ENCODE measurements at places on chromosomes 12 and 14.

DNA sequence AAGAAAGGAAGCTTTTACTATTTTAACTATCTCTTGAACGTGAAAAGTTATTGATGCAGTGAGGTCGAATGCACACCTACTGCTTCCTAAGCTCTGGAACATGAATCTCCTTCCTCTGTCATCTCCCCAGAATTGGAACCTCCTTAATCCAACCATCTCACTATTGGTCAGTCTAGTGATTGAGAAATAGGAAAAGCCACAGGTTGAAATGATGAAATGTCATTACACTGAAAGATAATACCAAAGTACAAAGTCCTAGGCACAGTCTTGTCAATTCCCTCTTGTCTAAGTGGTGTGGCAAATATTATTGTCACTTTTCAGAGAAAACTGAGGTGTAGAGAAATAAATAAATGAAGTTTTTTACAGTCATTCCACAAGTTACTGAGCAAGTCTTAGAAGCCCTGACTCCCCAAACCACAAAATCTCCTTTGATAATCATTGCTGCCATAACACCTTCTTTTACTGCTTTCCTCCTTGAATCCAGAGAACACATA lies 19.5 kb upstream of the HIGD1C start:
- no peak for DNase-seq

DNA sequence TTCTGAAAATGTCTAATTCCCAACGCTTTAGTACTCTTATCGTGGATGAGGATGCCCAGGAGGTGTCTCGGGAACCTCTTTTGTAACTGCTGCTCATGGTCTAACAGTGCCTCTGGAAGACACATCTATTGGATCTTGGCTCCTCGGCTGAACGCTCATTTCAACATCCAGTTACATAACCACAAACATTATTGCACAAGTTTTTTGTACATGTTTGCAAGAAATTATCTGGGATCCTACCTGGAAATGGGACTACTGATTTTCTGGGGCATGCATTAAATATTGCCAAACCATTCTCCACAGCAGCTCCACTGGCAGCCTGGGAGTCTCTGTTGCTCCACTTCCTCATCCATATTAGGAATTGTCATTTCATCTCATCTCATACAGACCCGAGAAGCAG lies 117.5 kb upstream of the EVL start:
- no peak for DNase-seq

DNA sequence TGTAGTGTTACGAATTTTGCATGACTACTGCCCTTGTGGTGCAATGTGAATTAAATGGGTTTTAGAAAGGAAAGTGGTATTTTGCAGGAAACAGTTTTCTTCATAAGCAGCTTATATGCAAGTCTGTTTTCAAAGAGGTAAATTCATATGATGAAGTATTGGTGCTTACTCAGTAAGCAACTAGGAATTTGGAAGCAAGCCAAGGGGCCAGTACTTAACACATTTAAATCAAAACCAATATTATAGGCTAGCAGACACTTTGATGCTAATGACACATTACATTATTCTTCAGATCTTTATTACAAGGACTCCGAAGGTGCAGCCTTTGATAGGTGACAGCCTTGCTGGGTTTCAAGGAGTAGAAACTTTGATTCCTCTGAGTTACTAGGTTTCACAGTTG lies 23.1 kb downstream of the MGAT4C start:
- no peak for DNase-seq

DNA sequence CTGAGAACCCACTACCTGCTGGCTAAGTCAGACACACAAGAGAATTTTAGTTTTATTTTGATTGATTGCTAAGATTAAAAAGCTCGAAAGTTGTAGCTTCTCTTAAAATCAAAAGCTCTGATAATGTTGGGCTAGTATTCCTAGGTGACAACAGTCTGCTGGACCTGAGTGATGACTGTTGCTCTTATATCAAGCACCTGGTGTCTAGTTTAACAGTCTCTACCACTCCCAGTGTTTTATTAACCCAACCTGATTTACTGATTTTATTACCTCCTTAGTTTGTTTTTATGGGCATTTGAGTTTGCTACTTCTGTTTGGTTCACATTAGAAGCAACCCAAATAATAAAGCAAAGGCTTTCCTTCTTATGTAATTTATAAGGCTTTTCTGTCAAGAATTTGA lies 41.8 kb downstream of the ATP6V1D start:
- DNase-seq, result no peak

- no peak for DNase-seq
These were observed 9.0 kb upstream of the EAPP start for GRCh38 chr14:34548472-34548981.

- DNase-seq, result no peak
These were observed 303.6 kb upstream of the GARIN6 start for GRCh38 chr12:99343960-99344359.

DNA sequence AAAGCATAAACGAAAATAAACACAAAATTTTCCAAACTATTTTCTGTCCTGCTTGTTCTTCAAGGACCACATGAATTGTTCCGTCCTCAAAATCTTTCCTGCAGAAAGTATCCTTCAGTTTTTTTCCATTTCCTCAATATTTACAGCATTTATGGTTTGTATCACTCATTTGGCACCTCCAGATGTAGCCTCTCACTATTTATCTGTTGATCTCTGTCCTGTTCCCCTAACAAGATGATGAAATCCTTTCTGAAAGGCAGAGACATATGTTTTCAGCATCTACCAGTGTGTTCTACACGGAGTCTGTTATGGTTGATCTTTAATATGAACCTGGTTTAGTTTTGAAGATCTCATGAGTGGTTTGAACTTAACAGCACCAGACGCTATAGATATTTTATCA lies 490.2 kb downstream of the NELL2 start:
- no peak for DNase-seq

GRCh38 chr14:23057757-23058653 lies 685 bp upstream of the CDH24 start:
- peak; percentile 31 for DNase-seq

DNA sequence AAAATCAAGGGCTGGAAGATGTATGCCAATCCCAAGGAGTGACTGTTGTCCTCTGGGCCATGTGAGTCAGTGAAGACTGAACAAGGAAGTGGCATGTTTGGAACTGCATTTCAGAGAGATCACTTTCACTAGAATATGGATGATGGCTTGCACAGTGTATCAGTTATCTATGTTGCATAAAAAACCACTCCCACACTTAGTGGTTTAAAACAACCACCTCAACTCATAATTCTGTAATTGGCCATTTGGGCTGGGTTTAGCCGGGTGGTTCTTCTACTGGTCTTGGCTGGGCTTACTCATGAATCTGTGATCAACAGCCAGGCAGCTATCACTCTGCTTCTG lies 15.4 kb downstream of the BDKRB1 start:
- no peak for DNase-seq

- DNase-seq, result no peak
These were observed 50.0 kb downstream of the SPRING1 start for GRCh38 chr12:116687888-116688287.

DNA sequence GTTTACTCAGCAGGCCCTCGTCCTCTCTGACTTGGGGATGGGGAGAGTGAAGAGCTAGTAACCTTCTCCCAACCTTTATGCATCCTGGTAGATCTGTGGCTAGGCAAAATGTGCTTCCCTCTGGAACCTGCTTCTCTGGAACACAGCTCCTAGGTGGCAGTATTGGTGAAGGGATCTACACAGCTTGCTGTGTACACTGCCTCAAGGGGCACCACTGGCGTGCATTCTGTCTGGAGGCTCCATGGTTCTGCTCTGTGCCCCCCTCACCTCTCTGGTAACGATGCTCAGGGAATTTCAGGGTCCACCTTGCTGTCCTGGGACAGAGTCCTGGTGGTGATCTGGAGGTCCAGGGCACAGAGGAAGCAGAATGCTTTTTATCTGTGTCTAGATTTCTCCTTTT lies 43.5 kb upstream of the KCNA5 start:
- DNase-seq, result no peak

- DNase-seq, result no peak
These were observed at the start of gene PGF for GRCh38 chr14:74955229-74956026. PGF (minus strand) TSS chr14:74955597; CDS start chr14:74955242, 355 bp downstream.

DNA sequence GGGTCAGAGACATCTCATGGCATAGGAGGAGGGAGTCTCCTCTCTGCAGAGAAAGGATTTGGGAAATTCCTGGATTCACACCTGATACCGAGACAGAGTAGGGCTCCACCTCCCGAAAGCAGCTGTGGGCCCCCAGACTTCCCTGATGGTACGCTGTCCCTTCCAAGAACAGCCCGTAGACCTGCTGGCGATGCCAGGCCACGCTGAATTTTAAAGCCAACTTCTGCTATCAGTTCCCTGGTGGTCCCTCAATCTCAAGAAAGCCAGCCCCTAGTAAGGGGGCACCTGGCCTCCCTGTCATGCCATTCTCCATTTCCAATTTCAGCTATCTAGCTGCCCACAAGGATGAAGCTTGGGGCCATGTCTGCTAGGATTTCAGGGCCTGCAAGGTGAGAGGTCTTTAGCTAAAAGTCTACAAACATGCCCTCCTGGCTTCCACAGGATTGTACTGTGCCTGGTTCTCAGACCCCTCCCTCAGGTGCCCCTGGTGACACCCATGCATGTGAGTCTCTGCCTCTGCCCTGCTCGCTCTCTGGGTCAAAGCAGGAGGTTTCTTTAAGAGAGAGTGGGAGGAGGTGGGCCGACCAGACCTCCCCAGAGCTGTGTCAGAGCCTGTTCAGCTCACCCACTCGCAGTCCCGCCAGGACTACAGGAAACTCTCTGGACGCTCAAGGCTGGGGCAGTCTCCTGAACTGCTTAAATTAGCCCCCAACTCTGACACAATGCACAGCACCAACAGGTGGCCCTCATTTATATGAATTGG lies 30.5 kb downstream of the ANO2 start:
- DNase-seq, result no peak

DNA sequence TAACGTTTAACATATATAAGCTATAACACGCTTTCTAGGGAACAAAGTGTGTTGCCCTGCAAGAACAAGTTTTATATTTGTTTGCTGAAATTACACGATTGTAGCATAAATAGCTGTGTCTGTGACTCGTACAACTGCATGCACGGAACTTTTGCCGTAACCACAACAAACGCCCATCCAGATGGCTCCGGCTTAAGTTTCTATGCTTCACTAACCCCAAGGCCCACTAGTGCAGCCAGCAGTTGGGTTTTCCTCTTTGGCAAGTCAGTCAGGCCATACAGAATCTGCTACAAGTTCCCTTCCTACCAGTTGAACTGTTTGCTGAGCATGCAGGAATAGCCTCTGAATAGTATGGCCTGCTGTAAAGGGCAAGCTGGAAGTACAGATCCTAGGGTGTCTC lies 12.1 kb downstream of the CSRP2 start:
- peak; percentile 49 for DNase-seq

GRCh38 chr14:71666571-71667145 lies 265.6 kb upstream of the RGS6 start:
- DNase-seq, result no peak

DNA sequence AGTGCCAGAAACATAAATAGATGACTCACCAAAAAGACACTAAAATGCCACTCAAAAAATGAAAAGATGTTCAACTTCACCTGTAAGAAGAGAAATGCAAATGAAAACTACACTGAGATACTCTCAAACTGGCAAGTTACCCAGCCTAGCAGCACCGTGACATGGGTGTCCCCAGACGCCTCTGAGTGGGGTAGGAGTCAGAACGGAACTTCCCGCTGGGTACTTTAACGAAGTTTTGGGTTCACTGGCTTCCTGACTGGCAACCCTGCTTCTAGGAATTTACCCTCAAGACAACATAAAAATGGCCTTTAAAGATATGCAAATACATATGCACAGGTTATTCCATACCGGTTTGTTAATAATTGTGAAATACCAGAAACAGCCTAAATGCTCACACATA lies 52.6 kb downstream of the RIMBP2 start:
- DNase-seq, result no peak

GRCh38 chr14:22939684-22940083 lies 10.5 kb upstream of the PRMT5 start:
- no peak for DNase-seq

- DNase-seq, result peak; percentile 39
These were observed 431.6 kb downstream of the ZFP36L1 start for GRCh38 chr14:68361231-68361630.

DNA sequence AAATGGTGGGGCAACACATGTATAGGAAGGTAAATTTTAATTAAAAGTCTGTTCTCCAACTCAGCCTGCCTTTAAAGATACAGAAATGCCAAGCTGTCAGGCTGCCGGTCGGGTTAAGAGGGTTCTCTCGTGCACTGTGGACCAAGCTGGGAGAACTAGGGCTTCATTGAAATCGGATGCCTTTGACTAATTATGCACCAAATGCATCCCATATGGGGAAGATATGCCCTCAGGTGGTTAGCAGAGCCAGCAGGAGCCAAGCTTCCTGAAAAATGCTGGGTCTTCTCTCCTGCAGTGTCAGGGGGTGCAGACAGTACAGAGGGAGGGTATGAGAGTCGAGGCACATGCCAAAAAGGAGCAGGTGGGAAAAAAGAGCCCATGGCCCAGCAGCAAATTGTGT lies 236.1 kb downstream of the CACNA1C start:
- no peak for DNase-seq

DNA sequence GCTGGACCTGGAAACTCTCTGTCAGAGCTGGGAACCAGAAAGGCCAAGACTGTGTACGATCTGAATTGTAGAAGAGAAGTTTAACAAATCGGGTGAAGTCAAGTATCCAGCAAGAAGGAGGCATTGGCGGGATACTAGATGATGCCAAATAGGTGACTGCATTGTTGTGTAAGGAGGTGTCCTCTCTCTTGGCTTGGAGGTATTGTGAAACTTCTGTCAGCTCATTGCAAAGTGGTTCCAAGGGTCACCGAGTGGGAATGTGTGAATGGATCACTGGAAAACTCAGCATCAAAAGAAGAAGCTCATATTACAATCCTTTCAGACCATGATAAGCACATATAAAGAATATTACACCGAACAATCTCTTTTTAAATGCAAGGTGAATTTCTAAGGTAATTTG lies 11.7 kb downstream of the NAV3 start:
- peak; percentile 43 for DNase-seq

- DNase-seq, result no peak
These were observed 106.7 kb downstream of the PRMT8 start for GRCh38 chr12:3597526-3598210.

GRCh38 chr12:118212606-118213005 lies 76.7 kb downstream of the PEBP1 start:
- no peak for DNase-seq

GRCh38 chr12:90298289-90298948 lies 589.8 kb upstream of the ATP2B1 start:
- DNase-seq, result no peak

- DNase-seq, result no peak
These were observed 45.3 kb upstream of the CNTN1 start for GRCh38 chr12:40646911-40647310.

GRCh38 chr14:79708426-79709388 lies 502.6 kb downstream of the DIO2 start:
- no peak for DNase-seq

DNA sequence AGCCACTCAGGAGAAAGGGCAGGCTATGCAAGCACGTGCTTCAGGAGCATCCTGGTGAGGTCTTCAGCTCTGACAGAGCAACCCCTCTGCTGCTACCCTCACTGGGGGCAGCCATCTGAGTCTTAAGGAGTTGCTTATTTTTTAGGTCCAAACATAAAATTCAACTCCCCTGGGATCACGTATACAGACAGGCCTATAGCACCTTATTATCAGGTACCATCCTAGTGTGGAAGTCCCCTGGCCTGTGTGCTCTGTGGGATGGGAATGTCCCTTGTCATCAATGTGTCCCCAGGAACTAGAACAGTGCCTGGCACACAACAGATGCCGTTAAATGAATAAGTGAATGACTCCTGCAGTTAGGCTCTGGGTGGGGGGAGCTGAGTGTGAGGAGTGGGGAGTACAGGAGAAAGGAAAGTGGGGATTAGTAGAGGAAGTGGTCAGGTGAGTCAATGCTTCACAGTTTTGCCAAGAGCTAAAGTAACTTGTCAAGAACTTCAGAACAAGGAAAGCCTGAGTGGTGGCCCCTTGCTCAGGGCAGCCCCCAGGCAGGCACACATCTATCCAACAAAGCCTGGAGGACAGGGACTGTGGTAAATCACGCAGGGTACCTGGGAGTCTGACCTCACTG lies 33.5 kb downstream of the DAD1 start:
- no peak for DNase-seq

All from skeletal muscle cell (primary cell).